Stimulated activated CD8-positive, alpha-beta memory T cell treated with anti-CD3 and anti-CD28 coated beads, Interleukin-7, amount 100 ng/mL, for 1 hour (primary cell): ENCODE measurements at places on chromosomes 5 and 9.

DNA sequence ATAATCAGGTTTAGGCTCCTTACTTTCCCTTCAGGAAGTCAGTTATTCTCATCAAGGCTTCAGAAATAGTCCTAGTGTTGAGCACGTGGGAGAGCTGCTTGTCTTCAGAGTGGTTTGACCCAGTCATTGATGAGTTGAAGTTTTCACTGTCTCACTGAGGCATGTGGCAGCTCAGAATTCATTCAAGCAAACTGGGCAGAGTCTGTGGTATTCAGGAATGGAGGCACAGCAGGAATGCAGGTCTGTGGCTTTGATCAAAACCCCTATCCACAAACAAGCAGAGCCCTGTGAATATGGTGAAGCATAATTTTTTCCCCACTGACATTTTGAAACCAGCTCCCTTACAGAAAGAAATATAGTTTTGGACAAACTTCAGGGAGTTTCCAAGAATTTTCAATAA lies 207.3 kb downstream of the CD180 start:
- no peak for DNase-seq

DNA sequence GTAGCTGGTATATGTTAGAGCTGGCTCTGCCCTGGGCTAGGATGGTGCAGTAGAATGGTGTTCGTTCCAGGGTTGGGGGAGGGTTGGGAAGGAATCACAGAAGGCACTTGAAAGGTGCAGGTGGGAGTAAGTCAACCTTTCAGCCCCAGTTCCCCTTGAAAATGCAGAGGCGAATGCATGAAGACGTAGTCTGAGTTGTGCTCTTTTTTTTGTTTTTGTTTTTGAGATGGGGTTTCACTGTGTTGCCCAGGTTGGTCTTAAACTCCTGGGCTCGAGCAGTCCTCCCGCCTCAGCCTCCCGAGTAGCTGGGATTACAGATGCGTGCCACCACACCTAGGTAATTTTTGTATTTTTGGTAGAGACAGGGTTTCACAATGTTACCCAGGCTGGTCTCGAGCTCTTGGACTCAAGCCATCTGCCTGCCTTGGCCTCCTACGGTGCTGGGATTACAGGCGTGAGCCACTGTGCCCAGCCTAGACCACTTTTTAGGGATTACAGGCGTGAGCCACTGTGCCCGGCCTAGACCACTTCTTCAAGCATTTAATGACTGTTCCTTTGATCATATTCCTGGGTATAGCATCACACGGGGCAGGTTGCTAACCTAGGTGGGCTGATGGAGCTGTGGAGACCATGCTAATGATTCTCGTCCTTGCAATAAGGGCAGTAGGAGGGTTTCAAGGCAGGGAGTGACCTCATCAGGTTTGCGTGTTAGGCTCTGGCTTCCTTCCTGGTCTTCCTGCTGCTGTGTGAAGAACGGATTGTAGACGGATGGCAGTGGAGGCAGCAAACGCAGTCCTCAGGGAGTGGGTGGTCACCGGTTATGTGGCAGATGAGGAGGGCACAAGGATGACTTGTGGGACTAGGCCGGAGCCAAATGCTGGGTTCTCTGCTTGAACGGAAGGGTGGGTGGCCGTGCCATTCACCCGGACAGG lies 13.7 kb downstream of the EHMT1 start:
- no peak for DNase-seq

DNA sequence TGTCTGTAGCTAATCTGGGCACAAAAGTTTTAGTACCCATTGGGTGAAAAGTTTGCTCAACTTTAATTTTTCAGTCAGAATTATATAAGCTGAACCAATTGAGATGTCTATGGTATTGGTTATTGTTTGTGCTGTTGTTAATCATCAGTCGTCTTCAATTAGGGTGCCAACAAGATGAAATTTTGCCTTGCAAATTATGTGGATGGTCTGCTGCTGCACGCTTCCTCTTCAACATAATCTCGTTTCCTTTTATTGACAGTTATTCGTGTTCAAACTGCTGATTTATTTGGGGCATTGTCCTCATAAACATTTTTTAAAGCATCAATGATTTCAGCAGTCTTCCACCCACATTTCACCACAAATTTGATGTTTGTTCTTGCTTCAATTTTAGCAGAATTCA lies 194.0 kb downstream of the HTR1A start:
- no peak for DNase-seq

DNA sequence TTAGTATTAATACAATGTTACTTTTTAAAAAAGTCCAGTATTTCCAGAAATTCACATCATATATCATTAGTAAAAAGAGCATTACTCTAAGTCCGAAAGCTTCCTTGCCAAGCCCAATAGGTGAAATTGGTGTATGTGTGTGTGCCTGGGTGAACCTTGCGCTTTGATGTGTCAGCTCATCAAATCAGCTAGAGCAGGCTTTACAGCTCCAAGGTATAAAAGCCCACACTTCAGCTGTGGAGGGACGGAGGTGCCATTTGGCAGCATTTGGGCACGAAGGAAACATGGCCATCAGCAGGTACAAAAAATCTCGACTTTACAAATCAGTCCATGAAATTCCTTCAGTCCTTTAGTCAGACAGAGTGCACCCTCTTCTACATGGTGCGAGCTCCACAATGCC lies 76.5 kb upstream of the IL7R start:
- DNase-seq = no peak

- DNase-seq = no peak
Observed at GRCh38 chr5:109779036-109779735, 89.5 kb downstream of the MAN2A1 start.

DNA sequence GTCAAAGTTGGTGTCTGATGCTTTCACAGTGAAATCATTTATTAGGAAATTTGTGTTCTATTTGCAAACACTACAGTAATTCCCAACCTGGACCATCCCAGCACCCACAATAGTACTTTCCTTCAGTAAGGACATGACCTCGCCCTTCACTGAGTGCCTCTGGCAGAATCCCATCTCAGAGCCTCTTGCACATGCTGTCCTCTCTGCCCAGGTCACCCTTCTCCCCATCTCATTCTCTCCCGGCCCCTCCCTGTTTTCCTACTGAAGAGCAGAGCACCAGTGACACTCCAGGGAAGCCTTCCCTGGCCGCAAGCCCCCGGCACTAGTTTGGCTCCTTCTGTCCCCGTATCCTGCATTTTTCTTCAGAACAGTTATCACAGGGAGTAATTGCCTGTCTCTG lies 220.4 kb downstream of the MAPKAP1 start:
- DNase-seq = no peak

DNA sequence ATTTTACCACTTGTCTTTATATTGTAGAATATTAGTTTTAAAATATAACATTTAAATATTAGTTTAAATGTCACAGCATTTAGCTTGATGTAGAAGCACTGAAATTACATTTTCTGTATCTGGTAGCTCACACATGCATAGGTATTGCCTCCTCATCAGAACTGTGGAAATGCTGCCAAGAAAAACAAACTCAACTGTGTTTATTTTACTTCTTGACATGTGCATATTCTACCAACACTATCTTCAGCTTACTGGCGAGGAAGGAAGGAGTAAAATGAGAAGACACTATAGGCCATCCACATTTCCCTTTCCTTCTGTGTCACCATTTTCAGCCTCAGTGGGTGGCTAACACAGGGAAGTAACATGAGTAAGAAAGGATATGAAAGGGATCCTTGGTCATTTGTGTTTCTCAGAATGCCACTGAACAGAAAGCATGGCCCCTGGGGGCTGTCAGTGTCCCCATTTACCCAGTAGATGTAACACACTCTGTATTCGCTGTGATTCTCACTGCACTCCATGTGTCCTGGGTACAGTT lies 81.0 kb upstream of the HTR4 start:
- DNase-seq = no peak

DNA sequence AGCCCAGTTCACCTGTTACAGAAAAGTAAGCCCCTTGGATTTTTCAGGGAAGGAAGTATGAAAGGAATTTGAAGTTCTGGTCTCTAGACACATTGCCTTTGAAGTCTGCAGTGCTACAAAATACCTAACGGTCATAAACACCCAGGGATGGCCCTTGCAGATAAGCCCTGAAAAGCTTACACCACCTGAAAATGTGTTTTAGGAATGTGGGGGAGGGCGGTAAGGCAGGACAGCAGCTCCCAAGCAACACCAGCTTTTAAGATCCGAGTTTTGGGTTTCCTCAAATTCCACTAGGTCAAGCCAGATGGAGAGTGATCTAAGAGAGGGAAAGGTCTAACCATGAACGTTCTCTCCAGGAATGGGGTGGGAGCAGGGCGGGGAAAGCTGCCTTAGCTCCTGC lies 114.1 kb upstream of the PANK3 start:
- no peak for DNase-seq

GRCh38 chr9:19342947-19343346 lies 37.1 kb downstream of the RPS6 start:
- no peak for DNase-seq

DNA sequence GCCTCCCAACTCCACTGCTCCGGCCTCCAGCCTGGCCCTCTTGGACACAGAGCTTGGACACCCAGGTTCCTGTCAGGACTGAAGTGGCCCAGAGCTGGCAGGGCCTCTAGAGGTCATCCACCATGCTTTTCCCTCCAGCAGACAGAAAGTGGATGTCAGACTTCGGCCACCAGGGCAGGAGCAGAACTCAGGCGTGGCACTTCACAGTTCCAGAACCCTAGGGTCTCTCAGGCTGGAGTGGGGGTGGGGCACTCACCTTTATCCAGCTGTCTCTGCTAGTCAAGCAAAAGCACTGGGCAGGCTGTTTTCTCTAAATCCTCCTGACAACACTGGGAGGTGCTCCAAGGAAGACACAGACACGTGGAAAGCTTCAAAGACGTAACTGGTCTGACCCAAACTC lies 35.6 kb upstream of the N4BP3 start:
- no peak for DNase-seq

GRCh38 chr5:109788596-109788995 lies 98.9 kb downstream of the MAN2A1 start:
- DNase-seq = no peak

GRCh38 chr9:77005216-77005615 lies 14.2 kb upstream of the FOXB2 start:
- DNase-seq = no peak

DNA sequence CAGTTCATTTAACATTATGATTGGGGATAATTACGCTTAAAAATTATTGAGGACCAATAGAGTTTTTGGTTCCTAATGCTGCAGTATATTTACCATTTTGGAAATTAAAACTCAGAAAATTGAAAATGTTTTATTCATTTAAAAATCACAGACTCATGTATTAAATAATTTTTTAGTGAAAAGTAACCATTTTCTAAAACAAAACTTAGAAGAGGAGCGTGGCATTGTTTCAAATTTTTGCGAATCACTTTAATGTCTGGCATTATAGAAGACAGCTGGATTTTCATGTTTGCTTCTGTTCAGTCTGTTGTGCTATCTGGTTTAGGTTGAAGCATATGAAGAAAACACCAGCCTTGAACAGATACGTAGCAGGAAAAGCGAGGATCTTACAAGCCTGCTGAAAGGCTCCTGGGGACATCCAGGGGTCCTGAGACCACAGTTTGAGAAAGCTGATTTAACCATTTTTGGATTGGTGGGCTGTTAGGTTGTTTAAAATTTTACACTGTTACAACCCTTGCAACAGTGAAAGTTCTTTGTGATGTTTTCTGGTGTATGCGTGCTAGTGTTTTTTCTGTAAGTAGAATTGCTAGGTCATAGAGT lies 1.6 kb downstream of the ZFYVE16 start:
- DNase-seq = no peak

DNA sequence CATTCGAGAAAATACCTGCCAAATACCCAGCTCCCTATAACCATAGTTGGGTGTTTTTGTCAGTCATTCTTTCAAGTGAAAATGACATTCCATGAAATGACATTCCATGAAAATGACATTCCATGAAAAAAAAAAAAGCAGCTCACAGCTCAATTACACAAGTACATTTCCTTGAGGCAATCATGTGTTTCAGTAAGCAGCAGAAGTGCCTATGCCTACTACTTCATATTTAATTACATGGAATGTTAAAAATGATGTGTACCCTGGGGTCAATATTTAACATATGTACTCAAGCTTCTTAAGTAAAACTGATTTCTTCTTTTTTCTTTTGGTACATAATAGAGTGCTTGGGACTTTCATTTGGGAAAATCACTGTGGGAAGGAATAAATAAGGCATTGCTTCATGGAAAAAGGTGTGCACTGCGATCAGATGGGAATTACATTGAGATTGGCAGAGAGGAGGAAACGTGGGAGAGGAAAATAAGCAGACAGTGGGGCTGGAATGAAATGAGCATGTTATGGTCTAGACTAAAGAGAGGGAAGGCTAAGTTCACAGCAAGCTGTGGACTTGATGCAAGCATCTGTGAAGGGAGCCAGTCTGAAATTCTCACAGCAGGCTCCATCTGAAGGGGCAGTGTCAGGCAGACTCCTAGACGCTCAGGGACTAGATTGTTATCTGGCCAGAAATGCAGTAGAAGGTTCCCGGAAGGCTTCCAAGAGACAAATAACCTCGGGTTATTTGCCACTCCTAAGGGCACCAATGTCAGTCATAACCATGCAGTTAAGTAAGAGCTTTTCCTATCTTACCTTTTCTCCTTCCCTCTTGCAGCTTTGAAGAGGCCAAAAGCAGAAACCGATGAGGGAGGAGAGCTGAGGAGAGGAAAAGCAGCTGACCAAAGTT lies 15.2 kb upstream of the SPATA9 start:
- no peak for DNase-seq

GRCh38 chr5:150789943-150790611 lies 11.5 kb downstream of the SMIM3 start:
- no peak for DNase-seq

DNA sequence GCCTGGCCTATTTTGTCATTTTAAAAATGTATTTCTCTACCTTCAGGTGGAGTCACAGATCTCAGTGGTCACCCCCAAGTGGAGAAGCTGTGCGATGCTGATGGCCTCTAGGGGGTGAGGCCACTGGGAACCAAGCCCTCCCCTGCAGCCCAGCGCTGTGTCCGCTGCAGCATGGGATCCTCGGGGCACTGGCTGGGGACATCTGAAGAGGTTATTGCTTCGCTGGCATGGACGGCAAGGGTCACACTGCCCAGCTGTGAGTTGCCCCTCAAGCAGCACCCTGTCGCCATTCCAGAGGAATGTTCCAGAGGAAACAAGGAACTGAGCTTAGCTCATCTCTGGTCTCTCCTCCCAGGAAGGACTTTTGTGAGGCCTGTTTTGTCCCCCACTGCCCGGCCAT lies 119.6 kb upstream of the S1PR3 start:
- DNase-seq = no peak

DNA sequence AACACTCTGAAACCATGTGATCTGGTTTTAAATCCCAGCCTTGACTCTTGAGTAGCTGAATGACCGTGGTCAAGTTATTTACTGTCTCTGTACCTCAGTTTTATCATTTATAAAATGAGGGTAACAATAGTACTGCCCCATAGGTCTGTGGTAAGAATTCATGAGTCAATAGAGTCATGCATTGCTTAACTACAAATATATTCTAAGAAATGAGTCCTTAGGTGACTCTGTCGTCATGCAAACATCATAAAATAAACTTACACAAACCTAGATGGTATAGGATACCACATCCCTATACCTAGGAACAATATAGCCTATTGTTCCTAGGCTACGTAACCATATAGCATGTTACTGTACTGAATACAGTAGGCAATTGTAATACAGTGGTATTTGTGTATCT lies 20.3 kb upstream of the ABCA1 start:
- DNase-seq = no peak

- no peak for DNase-seq
Observed at GRCh38 chr9:27659571-27659970, 86.3 kb upstream of the C9orf72 start.

- no peak for DNase-seq
Observed at GRCh38 chr5:947626-948471, 55.2 kb downstream of the TRIP13 start.
